NCI-H2081 (cell line): ENCODE measurements at places on chromosomes 5 and 9.

- DNase-seq: no peak
These were observed 295.0 kb downstream of the PDE4D start for GRCh38 chr5:59598547-59598874.

GRCh38 chr5:73496984-73497457, 1.2 kb upstream of the BTF3 start:
- DNase-seq: peak; percentile 76

GRCh38 chr9:2722715-2723114, 5.4 kb downstream of the KCNV2 start:
- no peak for DNase-seq

DNA sequence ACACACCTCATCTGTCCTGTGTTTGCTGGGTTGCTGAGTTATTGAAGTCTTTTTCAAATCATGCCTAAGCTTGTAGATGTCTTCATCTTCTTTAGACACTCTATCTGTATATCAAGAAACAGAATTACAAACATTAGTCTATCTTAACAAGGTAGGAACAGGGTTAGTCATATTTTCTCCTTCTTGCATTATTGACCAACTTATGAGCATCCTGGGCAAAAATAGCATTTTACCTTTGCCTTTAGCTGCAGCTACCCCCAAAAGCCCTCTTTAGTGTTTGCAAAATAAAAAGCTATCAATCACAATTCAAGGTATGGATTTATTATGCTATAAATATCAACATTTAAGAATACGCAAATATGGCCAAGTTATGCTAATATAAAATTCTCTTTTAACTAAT, 3.4 kb downstream of the PLK2 start:
- DNase-seq: no peak

DNA sequence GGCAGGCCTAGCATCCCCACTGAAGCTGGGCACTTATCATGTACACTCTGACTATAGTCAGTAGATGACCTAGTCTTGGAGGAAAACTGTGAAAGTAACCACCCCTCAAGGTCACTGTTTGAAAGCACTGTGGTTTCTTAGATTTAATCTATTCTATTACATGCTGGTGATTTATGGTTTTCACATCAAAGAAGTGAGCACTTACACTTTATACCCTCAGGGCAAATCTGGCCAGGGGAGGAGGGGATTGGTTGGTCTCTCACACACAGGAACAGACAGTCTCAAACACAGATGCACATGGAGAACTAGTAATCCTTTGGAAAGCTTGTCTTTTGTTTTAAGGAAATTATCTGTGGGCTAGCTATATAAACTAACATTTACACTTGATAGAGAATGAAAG, 17.9 kb upstream of the SPIN1 start:
- DNase-seq: no peak

GRCh38 chr5:78586251-78586650, 62.3 kb downstream of the LHFPL2 start:
- DNase-seq: no peak

DNA sequence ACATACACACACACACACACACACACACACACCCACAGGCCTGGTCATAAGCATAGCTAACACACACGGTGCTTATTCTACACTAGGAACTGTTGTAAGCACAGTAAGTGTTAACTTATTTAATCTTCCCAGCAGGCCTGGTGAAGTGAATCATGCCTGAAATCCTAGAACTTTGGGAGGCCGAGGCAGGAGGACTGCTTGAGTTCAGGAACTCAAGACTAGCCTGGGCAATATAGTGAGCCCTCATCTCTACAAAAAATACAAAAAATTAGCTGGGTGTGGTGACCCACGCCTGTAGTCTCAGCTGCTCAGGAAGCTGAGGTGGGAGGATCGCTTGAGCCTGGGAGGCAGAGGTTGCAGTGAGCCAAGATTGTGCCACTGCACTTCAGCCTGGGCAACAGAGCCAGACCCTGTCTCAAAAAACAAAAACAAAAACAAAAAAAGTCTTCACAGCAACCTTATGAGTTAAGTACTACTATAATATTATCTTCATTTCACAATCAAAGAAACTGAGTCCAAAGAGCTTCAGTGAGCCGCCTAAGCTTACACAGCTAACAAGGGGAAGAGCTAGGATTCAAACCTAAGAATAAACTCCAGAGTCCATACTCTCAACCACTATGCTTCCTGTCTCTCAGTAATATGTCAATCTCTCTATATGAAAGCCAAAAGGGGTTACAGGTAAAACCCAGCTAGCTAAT, 2.3 kb downstream of the MEGF9 start:
- no peak for DNase-seq

GRCh38 chr9:21906881-21907280, 87.3 kb downstream of the CDKN2A start:
- DNase-seq: no peak

DNA sequence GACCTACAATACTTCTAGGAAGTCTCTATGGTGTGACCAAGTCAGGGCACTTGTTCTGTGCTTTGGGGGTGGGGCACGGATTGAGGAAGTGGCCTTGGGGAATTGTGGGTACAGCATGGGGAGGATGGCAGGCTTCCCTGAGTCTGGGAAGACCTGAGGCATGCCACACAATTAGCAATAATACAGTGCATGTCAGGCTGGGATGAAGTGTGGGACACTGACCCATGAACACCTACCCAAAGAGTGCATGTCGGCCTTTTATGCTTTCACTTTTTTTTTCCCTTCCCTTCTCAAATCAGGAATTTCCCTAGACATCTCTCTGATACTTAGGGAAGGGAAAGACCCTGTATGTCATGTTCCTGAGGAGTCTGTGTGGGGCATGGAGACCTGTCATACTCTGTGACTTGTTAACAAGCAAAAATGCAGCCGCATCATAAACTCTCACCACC, 146.4 kb downstream of the PALM2AKAP2 start:
- no peak for DNase-seq

DNA sequence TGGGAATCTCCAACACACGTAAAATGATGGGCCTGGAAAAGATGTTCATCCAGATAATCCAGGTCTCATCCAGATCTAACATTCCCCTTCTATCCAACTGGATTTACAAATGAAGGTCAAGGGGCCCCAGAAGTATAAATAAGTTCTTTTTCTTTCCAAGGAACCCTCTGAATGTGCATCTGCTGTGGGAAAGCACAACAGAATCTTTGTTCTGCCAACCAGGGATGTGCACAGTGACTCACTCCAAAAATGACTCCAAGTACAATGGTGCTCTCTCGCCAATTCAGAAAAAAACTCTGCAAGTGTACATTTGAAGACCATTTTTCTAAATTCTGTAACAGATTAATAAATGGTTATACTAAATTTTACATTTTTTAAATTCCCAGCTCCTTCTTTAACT, 12.4 kb downstream of the RAPGEF6 start:
- DNase-seq: no peak

- no peak for DNase-seq
These were observed 104.2 kb downstream of the MEF2C start for GRCh38 chr5:88778736-88779135.

DNA sequence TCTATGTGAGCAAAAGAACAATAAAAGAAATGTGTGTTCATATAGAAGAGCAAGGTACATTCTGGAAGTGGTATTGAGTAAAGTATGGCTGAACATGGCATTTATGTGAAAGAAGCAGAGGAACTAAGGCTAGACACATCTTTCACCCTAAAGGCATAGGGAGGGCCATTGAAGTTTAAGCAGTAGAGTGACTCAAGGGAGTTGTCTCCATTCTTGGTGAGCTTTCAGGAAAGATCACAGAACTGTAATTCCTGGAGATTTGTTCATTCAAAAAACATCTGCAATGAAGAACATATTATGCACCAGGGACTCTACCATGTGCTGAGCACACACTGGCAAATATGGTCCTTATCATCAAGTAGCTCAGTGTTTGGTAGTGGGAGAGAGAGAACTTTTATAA, 24.8 kb upstream of the HTR1A start:
- no peak for DNase-seq

GRCh38 chr5:34016222-34016621, 8.4 kb upstream of the AMACR start:
- DNase-seq: no peak

- no peak for DNase-seq
These were observed 8.8 kb upstream of the NEK6 start for GRCh38 chr9:124248960-124249359.

GRCh38 chr5:33671700-33672291, 220.0 kb downstream of the ADAMTS12 start:
- DNase-seq: no peak

DNA sequence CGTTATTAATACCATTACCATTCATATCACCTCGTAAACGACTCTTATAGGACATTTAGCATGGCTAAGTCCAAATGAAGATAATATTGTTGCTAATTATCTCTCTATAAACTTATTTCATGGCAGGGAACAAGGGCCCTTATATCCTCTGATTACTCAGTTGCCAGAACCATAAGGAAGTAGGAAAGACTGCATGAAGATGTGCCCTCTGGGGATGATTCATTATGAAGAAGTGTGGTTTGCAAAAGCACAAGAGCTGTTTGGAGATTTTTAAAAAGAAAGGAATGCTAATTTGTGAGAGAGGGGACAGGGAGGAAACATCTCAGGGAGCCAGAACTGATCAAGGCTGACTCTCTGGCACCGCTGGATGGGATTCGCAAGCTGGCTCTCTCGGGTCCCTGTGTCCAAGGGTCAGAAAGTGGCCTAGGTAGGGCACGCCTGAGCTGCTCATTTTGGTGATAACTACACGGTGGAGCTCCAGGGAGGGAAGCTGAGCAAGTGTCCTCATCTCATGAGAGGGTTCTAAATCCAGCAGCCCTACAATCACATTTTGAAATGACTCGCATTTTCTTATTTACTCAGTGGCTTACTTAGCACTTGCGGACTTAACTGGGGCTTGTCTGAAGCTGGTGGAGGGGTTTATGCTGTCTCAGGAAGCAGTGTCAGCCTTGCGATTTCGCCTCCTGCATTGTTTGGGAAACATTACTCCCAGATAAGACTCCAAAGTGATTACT, 136.8 kb downstream of the C5orf15 start:
- no peak for DNase-seq

DNA sequence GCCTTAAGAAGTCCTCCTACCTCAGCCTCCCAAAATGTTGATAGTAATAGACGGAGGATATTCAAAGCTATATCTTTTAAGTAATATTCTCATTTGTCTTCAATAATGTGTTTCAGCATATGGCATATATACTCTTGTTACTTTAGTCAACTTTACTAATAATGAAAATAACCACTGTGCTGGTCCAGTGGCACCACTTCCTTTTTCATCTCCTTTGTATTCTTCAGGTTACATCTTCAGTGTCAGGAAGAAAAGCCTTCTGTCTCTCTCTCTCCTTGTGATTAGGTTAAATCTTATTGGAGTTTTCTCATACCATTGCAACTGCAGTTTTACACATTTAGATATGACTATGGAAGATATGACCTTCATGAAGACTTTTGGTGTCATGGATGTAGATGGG, 31.3 kb downstream of the PARP8 start:
- no peak for DNase-seq

DNA sequence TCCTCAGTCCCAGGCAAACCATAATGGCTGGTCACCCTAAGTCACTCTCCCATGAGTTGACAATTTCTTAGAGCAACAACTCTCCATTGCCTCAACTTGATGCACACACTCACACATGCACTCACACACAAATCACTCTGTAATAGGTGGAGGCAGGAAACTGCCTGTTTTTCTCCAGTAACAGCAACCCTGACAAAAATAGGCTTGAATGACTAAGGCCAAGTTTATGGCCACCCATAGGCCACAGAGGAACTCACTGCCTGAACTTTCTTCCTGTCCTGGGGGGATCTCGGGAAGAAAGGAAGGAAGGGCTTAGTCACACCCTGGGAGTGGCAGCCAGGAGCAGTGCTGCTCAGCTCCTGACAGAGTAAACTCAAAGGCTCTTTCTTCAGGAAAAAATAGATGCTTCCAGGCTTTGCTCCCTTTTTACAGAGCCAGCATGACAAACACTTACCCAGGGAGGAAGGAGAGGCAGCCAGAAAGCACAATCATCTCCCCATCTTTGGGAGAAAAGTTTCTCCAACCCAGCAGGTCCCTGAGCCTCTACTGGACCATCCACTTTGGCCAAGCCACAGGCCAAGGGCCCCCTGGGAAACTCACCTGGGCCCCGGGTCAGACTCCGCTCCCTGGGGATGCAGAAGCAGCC, 368 bp downstream of the SH3TC2 start:
- DNase-seq: no peak

GRCh38 chr9:1386420-1386819, 336.3 kb downstream of the DMRT2 start:
- no peak for DNase-seq

DNA sequence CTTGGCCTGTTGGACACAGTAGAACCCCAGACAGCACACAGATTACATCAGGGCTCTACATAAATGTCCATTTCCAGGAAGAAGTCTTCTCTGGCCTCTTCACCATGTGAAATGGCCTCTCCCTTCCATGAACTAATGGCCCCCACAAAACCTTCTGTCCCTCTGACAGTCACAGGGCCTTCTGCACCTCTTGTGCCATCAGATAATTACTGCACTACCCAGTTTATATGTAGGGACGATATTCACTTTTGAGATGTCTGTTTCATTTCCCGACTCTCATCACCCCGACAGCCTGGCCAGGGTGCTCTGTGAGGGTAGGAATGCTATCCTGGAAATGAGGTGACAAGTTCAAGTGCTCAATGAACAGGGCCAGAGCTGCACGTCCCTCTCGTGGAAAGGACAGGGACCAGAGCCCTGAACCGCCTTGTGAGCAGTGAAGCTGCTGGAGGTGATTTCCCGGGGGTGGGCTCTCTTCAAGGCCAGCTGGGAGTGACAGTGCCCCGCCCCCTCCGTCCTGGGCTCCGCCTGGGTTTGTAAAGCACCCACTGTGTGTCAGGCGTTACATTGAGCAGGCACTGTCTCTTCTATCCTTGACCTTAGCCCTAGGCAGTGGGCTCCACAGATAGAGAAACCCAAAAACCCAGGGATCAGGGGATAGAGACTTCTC, 3.0 kb upstream of the FAM78A start:
- DNase-seq: no peak

GRCh38 chr9:27519466-27520465, 4.3 kb upstream of the IFNK start:
- no peak for DNase-seq

DNA sequence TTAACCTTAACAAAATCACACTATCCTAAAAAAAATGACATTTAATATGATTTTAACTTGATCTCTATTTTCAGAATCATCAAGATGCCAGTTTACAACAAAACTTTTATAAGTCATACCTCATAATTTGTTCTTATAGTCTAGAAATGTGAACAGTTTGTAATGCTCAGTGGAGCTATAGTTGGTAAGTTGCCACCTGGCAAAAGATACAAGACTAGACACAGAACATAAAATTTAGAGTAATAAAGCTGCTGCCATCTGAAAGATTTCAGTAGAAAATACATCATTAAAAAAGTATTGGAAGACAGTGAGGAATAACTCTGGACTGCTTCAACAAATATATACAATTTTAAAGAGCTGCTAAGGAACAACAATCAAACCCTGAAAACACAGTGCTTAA, 233.8 kb downstream of the GABRG2 start:
- no peak for DNase-seq

DNA sequence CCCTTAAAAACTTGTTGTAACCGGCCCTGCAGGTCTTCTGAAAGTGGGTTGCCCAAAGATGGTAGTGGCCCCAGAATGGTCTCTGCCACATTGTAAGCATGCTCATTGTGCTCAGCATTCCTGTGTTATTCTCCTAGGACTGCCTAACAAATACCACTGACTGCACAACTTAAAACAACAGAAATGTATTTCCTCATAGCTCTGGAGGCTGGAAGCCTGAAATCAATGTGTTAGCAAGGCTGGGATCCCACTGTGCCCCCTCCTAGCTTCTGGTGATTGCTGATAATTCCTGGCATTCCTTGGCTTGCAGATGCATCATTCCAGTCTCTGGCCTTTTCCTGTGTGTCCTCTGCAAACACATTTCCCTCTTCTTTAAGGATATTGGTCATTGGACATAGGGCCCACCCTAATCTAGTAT, 3.4 kb upstream of the GCNT4 start:
- no peak for DNase-seq
